ENCODE measurements at places on chromosomes 16 and 17.

DNA sequence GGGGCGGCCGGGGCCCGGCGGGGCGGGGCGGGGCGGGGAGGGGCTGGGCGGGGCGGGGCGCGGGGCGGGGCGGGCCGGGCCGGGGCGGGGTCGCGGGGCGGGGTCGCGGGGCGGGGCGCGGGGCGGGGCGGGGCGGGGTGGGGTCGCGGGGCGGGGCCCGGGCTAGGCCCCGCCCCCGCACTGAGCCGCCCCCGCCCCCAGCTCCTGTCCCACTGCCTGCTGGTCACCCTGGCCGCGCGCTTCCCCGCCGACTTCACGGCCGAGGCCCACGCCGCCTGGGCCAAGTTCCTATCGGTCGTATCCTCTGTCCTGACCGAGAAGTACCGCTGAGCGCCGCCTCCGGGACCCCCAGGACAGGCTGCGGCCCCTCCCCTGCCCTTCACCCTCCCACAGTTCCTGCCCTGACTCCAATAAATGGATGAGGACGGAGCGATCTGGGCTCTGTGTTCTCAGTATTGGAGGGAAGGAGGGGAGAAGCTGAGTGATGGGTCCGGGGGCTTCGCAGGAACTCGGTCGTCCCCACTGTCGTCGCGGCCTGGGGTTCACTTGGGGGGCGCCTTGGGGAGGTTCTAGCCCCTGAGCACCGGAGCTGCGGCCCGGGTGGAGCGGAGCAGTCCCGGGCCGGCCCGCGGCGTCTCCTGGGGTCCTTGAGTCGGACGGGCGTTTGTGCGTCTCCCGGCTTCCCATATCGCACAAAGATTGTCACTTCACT is 795 bp upstream of the HBM start:
- DNase-seq = no peak

DNA sequence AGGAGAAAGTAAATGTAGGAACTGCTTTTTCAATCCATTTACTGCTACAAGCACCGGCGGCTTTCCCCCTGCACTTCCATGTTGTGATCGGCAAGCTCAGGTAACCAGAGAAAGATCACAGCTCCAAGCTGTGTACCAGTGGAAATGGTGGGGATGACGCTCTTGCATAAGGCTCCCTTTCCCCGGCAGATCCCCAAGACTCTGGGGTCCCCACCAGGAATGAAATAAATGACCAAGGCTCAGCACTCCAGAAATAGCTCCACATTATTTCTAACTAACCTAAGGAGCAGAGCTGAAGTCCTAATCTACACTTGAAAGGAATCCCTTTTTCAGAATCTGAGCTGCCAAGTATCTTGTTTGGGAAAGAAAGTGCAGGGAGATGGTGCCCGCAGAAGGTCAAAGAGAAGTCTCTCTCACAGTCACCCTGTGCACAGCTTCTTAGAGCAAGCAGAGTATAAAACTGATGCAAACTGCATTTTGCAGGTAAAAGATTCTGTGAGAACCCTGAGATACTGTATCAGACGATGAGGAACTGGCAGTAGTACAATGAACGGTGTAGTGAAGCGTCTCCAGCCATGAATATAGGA is 11.1 kb downstream of the GRB2 start:
- DNase-seq = no peak

DNA sequence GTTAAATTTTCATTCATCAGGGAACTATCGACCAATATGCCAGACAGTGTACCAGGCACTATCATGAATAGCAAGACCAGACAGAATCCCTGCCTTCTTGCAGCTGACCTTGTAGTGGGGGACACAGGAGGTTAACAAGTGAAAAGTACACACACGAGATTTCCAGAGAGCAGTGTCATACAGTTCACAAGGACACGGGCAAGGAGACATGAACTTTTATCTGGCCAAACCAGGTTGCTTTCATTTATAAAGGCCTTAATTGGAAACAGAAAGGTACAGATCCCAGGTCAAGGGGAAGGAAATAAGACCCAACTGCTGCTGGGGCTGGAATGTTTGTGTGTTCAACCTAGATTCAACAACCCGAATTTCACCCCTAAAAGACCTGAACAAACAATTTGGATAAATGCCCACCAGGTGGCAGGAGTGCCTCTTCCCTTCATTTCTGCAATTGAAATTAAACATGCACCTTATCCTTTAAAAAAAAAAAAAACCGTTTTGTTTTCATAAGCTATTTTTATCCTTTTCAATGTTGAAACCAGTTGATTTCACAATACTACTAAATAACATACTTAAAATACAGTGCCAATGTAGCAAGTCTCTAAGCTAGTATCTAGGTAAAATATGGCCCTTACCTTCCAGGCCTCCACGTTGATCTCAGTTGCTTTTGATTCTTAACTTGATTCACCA is 65.9 kb downstream of the EMP2 start:
- DNase-seq = peak; percentile 35

GRCh38 chr16:17369421-17370222 is 101.1 kb downstream of the XYLT1 start:
- DNase-seq = peak; percentile 73

DNA sequence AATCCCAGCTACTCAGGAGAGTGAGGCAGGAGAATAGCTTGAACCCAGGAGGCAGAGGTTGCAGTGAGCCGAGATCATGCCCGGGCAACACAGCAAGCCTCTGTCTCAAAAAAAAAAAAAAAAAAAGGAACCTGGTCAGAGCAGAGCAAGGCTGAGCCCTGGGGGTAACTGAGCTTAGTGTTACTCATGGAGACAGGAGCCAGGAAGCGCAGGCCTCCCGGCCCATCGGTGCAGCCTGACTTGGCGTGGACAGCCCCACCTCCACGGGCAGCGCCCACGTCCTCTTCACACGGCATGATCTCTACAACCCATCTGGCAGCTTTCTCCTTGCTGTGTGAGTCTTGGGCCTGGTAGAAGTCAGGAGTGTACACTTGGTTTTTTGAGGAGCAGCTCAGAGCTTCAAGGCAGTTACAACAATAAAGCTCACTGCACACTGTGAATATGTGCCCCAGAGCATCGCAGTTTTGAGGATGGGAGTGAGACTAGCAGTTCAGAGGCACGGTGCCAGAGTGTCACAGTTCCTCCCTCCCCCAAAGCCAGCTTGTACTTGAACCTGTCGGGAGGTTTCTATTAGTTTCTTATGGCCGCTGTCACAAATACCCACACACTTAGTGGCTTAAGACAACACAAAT is 129.9 kb downstream of the RAP1GAP2 start:
- DNase-seq = no peak

DNA sequence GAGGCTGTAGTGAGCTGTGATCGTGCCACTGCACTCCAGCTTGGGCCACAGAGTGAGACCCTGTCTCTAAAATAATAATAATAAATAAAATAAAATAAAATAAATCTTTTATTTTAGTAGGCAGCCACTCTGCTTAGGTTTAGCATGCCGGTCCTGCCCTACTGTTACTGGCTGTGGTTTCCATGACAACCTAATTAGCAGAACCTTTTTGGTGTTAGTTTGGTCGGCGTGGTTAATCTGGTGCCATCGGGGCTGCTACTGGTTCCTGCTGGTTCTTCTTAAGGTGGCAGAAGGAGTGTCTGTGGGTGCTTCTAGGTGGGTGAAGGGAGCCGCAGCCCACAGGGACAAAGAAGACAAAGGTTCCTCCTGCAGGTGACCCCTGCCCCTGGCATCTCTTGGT is 37.8 kb upstream of the CBX4 start:
- DNase-seq = no peak

DNA sequence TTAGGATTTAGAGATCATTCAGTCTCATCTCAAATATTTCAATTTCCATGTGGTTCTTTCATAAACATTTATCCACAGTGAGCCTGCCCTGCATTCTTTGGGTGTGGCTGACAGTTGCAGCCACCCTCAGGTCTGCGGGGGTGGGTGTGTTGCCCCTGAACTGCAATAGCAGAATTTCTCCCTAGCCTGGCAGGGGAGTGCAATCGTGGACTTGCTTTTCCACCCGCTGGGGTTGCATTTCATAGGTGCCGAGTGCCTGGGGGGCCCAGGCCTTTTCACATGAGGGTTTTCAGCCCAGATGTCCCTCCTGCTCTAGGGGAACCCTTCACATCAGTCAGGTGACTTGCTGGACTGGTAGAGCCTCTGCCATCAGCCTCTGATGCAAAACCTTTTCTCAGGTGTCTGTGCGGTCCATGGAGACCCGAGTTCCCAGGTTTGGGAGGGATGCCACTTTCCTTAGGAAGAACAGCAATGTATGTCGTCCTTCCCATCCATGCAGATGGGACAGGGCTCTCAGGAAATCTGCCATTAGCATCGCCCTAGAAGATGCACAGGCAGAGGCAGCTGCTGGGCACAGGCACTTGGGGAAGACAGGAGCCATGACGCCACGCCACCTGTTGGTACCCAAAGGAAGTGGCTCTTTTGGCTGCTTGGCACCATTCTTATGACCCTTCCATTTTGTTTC is 2.4 kb upstream of the USP36 start:
- DNase-seq = peak; percentile 81

DNA sequence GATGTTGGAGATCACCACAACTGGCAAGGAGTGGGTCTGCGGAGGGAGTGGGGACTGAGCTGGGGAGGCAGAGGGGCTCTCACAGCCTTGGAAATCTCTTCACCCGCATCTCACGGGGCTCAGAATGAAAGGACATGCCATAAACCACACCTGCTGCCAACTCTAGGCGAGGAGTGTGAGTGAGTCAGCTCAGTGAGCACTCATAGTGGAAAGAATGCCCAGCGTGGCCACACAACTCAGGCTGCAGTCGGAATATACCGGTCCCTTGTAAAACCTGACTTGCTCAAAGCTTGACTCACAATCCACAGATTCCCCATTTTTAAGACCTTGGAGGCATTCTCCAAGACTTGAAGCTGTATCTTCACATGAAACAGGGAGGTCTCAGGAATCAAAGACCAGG is 36.7 kb downstream of the STAT5A start:
- no peak for DNase-seq
